ENCODE measurements at places on chromosomes 16 and 17.
A peak's percentile ranks its signal among the peaks of the same experiment; 100 is the strongest.

- DNase-seq, result no peak
These were observed 30.5 kb upstream of the NKD1 start for GRCh38 chr16:50517450-50518252.

DNA sequence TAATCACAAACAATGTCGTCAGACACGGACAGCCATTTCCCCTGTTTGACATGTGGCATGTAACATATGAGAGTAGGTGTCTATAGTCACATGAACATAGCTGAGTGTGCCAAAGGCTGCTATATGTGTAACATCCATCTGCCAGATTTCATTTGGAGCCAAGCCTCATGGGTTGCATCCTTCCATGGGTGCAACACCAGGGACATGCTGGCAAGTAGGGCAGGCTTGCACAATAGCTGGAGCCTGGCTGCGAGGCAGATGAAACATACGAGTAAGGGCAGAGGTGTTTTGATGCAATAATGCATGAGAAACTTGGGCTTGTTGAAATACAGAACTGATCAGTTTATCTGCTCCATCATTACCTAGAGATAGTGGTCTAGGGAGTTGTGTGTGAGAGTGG is 9.0 kb upstream of the ZNF689 start:
- no peak for DNase-seq

DNA sequence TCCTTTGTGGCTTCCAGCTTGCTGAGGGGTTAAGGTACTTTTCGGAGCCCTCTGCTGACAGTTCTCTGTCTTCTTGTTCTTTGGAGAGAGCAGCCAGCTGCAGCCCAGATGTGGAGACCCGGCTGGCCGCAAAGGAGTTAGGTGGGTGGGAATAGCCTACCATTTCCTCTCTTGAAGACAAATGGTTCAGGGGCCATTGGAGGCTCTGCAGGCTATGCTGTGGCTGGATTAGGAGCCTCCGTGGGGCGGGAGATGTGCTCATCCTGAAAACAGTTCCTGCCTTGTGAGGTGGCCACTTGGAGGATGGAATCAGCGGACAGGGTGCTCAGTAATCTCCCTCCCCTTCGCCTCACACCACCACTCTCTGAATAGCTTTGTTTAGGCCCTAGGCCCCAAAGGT is 30.3 kb downstream of the MEOX1 start:
- no peak for DNase-seq

DNA sequence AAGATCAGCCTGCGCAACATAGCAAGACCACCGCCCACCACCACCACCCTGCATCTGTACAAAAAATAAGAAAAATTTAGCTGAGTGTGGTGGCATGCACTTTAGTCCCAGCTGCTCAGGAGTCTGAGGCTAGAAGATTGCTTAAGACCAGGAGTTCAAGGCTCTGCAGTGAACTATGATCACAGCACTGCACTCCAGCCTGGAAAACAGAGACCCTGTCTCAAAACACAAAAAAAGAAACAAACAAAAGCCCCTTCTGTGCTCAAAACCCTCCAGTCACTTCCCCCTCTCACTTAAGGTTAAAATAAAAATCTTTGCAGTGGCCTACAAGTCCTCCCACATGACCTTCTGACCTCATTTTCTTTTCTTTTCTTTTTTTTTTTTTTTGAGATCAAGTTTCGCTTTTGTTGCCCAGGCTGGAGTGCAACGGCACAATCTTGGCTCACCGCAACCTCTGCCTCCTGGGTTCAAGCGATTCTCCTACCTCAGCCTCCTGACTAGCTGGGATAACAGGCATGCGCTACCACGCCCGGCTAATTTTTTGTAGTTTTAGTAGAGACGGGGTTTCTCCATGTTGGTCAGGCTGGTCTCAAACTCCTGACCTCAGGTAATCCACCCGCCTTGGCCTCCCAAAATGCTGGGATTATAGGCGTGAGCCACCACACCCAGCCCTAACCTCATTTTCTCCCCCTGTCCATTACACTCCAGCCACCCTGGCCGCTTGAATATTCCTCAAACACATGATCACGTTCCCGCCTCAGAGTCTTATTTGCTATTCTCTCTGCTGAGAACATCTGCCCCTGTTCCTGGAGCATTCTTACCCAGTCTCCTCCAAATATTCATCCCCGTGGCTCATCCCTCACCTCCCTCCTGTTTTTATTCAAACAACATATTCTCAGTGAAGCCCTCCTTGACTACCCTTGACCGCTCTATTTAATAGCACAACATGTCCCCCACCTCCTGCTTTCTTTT is 126.6 kb upstream of the MED13 start:
- DNase-seq, result no peak

DNA sequence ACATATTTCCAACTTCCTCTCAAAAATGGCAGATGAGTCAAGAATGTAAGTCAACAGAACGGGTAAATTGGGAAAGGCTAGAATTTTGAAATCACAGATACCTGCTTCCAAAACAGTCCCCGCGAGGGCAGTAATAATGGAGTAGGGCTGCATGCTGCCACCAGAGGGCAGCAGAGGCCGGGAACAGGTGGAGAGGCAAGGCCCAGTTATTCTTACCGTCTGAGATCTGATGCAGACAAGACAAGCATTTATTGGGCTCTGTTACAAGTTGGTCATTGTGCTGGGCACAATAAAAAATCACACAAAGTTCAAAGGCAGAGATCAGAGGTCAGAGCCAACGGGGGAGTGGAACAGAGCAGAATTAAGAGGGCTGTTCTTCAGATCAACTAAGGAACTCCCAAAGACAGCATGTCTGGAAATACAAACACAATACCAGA is 8.8 kb upstream of the MLKL start:
- DNase-seq, result peak; percentile 53

- no peak for DNase-seq
These were observed 35.5 kb downstream of the C16orf78 start for GRCh38 chr16:49409121-49409520.

DNA sequence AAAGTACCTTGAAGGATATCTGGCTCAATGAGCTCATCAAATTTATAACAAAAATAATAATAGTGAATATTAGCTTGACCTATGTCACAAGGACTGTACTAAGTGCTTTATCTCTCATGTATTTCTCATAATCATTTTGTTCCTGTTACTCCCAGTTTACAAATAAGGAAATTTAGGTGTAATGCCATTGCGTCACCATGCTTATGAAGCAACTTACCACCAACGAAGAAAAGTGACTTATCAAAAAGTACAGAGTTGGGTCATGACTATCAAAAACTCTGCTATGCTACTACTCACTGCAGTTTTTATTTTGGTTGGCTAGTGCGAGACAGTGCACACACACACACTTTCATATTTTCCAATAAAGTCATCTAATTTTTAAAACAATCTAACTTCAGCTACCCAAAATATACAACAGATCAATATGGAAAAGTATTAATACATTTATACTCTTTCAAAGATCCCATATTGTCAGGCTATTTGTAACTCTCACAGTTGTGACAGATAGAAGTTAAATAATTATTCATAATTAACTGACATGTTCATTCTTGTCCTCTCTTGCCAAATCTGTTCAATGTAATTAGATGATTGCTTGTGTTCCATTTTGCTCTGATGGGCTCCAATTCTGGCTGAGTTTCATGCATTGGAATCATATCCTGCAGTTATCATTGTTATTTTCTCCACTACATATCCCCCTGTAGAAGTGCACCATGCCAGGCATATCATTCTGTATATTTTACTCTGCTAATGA is 119.4 kb downstream of the KCNJ2 start:
- DNase-seq, result no peak

DNA sequence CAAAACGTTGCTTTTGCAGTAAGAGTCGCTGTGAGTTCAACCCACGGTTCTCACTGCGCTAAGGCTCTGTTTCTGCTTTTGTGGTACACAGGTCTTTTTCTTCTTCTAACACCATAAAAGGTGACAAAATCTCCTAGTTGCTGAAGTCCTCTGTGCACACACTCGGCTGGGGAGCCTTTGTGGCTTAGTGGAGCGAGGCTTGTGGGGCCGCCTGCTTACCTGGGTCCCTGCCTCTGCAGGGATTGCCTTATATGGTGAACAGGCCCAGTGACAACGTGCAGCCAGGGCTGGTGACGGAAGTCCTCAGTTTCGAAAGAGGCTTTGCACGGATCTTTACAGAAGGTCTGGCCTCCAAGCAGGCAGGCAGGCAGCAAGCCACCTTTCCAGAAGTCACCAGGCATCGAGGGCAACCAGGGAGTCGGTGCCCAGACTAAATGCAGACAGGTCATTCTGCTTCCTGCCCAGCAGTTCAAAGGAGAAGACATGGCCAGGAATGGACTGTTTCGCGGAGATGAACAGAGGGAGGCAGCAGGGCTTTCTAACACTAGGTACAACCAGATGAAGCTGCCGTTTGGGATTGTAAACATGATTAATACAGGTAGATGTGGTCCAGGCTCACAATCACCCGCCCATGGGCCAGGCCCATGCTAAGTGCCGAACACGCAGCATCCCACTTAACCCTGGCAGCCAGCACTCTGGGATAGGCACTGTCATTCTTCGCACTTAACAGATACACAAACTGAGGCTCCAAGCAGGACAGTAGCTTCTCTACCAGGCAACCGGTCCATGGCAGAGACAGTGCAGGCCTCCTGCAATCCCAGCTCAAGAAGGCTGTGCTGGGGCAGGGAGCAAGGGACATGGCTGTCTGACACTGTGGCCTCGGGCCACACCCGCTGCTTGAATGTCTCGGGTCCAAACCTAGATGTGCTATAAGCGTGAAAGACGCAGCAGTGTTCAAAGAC is 10.7 kb upstream of the MEAK7 start:
- DNase-seq, result peak; percentile 77

- no peak for DNase-seq
These were observed 53.3 kb upstream of the CCL2 start for GRCh38 chr17:34201767-34202166.

- DNase-seq, result no peak
These were observed 793 bp downstream of the COG7 start for GRCh38 chr16:23452221-23452571.

GRCh38 chr16:28549301-28549899 is 4.3 kb upstream of the SGF29 start:
- DNase-seq, result no peak

Measured in stimulated activated CD8-positive, alpha-beta memory T cell treated with anti-CD3 and anti-CD28 coated beads, Interleukin-15, amount 100 ng/mL, for 48 hours (primary cell).